Activated CD4-positive, alpha-beta T cell treated with anti-CD3 and anti-CD28 coated beads, Interleukin-2, amount 10 ng/mL, durations not matched to agents 7 days and 5 days (primary cell): ENCODE measurements at places on chromosomes 4 and X.
A peak's percentile ranks its signal among the peaks of the same experiment; 100 is the strongest.

GRCh38 chr4:68907788-68908700 is 43.6 kb downstream of the UGT2A3 start:
- no peak for DNase-seq

DNA sequence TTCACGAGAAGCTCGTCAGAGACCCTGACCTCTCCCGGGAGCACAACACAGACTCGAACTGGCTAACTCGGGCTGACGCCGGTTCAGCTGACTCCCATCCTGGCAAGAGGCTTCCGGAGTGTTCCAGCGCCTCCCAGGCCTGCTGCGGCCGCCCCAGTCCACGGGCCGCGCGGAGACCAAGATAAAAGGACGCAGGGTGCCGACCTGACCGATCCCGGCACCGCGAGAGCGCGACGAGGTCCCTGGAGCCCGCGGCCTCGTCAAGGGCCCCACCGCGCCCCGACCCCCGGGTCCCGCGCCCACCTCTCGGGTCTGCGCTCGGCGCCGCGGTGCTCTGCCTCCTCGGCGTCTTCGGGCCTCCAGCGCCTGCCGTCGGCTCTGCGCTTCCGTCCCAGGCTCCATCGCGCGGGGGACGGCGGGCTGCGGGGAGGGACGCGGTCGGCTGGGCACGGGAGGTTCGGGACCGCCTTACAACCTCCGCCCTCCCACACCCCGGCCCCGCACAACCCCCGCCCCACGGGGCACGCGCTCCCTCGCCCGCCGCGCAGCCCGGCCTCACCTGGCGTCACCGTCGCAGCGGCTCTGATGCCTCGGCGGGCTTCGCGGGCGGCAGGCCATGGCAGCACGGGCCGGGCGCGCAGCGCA is 426 bp downstream of the SLBP start:
- peak; percentile 45 for DNase-seq

DNA sequence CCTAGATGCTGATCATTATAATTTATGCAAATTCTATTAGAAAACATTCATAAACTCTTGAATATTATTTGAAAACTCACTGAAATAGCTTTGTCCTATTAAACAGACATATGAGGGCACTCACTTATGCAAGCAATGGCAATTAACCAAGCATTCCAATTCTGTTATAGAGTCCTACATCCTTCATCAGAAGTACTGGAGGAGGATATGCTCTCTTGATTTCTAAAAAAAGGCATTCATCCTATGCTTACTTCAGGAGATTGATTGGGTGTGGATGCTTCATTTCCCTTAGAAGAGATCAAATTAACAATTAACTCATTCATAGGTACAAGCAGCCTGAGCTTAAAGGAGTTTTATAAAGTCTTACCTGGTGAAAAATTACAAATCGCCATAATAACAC is 1317.2 kb downstream of the PCDH7 start:
- no peak for DNase-seq

DNA sequence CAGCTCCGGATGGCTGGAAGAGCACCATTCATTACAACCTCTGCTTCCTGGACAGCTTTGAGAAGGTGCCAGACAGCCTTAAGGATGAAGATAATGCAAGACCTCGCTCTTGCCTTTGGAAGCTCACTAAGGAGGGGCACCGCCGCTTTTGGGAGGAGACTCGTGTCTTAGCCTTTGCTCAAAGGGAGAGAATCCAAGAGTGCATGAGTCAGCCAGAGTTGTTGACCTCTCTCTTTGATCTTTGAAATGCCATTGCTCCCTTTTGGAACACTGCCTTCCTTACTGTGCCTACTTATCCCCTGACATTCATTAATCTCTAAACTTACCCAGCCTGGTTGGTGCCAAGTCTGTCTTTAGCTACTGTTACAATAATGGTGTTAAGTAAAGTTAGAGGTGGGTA is 1.2 kb downstream of the FOXR2 start:
- no peak for DNase-seq

DNA sequence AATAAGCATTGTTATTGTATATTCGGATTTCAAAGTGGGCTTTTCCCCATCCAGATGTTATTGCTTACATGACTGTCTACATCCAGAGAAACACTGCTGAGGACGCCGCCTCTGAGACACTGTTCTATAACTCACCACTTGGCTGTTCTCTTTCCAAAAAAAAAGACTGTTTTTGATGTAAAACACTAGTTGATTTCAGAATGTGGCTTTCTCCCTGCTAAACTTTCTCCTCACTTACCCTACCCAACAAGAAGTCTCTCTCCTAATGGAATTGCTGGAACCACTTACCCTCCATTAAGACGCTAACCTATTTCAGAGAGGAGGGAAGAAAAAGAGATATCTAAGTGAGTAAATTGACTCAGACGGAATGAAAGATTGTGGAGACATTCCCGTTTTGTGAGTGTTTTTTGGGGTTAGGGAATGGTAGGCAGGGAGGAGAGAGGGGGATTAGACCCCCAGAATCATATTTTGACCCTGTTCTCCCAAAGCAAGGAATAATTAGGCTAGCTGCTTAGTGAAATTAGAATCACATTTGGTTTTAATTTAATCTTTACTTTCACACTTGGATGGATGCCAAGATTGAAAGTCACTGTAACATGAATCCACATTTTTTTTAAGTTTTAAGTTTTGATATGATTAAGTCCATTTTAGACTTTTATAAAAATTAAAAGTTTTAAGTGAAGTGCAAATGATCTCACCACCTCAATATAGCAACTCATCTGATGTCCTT is 174.9 kb downstream of the CHIC2 start:
- DNase-seq, result no peak

- DNase-seq, result no peak
These were observed 404.1 kb downstream of the RAPGEF2 start for GRCh38 chr4:159506801-159507517.

DNA sequence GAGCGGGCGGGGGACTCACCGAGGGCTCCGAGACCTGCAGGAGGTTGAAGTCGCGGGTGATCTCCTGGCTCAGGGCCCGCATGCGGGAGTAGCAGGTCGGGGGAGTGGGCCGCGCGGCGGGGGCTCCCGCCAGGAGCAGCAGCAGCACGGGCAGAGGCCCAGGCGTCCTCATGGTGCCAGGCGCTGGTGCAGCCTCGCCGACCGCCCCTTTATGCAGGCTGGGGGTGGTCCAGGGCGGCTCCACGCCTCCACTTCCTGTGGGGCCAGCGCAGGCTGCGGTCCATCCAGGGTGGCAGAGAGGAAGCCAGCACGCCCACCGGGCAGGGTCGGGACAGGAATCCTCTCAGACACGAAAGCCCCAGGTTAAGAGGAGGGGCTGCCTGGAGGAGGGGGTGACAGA is at the start of gene CYTL1:
CYTL1 (minus strand) TSS at position 185 of the 400 bp plus-strand sequence; CDS start at position 172, 13 bp downstream.
- DNase-seq, result no peak

DNA sequence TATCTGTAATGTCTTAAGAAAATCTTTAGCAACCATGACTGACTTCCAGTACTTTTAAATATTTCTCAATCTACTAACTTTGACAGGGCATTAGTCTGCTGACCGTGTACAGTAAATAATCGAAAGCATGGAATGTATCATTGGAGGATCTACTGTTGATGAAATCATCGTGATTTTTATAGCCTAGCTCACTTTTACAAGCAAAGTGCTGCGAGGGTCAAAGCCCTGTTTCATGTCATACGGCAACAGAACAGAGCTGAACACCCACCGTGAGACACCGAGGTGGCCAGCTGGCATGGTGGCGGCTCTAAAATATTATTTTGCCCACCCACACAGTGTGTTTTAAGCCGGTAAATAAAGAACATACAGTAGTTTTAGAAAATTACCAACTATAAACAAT is 679.3 kb downstream of the FAT4 start:
- no peak for DNase-seq

DNA sequence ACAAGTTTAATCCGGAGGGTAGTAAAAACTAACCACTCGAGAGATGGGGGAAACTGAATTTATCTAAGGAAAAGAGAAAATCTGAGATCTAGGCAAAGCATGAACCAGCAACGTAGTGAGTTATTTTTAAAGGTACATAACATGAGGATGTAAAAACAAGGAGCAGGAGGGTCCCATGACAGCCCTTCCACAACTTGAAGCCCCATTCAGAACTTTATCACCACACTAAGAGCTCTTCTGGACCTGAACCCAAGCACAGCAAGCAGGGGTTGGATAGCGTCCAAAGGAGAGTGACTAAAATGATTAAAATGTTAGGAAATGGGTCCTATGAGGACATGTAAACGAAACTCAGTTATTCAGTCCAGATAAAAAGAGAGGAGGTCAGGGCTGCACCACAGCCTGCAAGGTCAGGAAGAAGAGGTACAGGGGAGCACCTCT is 16.2 kb downstream of the SH3RF1 start:
- DNase-seq, result no peak

DNA sequence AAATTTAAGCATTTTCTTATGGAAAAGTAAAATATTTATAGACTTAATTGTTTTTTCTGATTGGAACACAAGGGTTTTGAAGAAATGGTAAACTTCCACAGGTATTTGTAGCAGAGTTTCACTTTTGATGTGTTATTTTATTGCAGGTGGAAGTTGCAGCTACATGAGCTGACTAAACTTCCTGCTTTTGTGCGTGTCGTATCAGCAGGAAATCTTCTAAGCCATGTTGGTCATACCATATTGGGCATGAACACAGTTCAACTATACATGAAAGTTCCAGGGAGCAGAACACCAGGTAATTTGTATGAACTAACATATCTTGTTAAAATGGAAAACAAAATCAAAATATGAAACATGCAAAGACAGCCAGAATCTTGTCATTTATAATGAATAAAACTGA is 117.4 kb downstream of the DIPK2B start:
- peak; percentile 9 for DNase-seq

DNA sequence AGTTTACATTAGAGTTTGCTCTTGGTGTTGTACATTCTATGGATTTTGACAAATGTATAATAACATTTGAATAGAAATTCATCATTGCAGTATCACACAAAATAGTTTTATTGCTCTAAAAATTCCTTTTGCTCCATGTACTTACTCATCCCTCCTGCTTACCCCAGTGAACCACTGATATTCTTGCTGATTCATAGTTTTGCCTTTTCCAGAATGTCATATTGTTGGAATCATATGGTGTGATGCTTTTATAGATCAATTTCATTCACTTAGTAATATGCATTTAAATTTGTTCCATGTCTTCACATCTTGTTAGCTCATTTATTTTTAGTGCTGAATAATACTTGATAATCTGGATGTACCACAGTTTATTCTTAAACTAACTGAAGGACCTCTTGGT is 1593.2 kb downstream of the C4orf33 start:
- no peak for DNase-seq
